ENCODE measurements at places on chromosomes 1 and 21. TPM values are rescaled to one million over a fixed set of nuclear protein-coding genes. Genes with fewer than 3 reads are reported as not detected.
A peak's percentile ranks its signal among the peaks of the same experiment; 100 is the strongest.

- no peak overlapping the region for H3K27ac ChIP-seq
- H3K4me1 ChIP-seq, result peaks cover 28% of the 10 kb centered on the region
- DNase-seq, result peak; percentile 67
- H3K36me3 ChIP-seq, result no peaks in the 10 kb centered on the region
- H3K27me3 ChIP-seq, result no peaks in the 10 kb centered on the region
These were observed 30.0 kb upstream of the RCSD1 start for GRCh38 chr1:167599957-167600581.

DNA sequence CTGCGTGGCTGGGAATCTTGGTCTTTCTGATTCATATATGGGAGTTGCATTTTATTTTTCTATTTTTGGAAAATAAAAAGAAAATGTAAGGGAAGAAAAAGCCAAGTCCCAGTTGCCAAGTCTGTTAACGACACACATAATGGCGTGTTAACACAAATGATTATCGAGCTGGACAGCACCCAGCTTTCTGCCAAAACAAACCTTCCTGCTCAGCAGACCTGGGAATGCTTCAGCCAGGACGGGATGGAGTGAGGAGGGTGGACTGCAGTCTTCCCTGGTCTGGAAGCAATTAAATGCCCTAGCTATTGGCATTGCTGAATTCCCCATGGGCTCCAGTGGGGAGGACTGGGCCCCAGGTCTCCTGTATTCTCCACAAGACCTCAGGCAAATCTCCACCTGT is 184.2 kb upstream of the USP24 start:
- H3K4me1 ChIP-seq, result no peaks in the 10 kb centered on the region
- H3K27ac ChIP-seq, result no peak overlapping the region
- H3K27me3 ChIP-seq, result no peaks in the 10 kb centered on the region
- H3K4me3 ChIP-seq, result no peak overlapping the region
- H3K36me3 ChIP-seq, result no peaks in the 10 kb centered on the region

DNA sequence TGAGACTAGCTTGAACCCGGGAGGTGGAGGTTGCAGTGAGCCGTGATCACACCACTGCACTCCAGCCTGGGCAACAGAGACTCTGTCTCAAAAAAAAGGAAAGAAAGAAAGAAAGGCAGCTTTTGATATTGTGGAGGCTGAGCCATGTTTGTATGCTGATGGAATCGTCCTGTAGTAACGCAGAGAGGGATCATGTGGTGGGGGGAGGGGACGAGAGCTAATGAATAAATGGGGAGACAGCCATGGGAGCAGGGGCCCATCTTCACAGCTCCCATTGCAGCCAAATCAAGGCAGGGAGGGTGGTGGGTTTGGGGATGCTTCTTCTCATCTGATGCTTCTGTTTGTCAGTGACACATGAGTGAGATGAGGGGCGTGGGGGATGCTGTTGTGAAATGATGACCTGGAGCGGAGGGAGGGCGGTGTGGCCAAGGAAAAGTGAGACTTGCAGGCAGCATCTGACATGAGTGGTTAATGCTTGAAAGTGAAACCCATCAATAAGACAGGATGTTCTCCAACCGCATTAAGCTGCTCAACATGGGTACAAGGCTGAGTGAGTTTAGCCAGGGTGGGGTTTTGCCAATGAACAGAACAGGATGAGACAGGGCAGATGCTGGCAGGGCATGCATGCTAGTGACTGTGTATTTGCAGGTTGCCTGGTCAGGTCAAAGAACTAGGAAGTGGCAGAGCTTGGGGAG is 16.7 kb downstream of the SPATA21 start:
- H3K4me1 ChIP-seq, result no peaks in the 10 kb centered on the region
- DNase-seq, result no peak
- no peaks in the 10 kb centered on the region for H3K27me3 ChIP-seq
- no peak overlapping the region for H3K4me3 ChIP-seq
- H3K27ac ChIP-seq, result no peak overlapping the region

DNA sequence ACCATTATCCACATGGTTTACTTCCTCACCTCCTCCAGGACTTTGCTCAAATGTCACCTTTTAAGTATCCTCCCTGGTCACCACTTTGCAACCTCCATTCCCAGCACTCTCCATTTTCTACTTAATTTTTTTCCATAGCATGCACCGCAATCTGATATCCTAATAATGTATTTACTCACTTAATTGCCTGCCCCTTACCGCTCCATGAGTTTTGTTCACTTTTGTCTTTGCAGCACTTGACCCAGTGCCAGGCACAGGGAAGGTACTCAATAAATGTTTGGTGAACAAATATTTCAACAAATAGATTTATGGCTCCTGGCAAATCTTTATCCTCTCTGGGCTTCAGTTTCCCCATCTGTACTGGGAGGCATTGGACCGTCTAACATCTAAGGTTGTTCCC is 53.6 kb downstream of the UBE2T start:
- no peak for DNase-seq
- peak overlapping the region; percentile 17 for H3K27ac ChIP-seq
- no peaks in the 10 kb centered on the region for H3K27me3 ChIP-seq
- no peaks in the 10 kb centered on the region for H3K36me3 ChIP-seq
- H3K4me3 ChIP-seq, result no peak overlapping the region
- no peaks in the 10 kb centered on the region for H3K4me1 ChIP-seq

- H3K36me3 ChIP-seq, result no peaks in the 10 kb centered on the region
- DNase-seq, result peak; percentile 75
- H3K4me3 ChIP-seq, result no peak overlapping the region
- H3K27me3 ChIP-seq, result no peaks in the 10 kb centered on the region
- no peak overlapping the region for H3K27ac ChIP-seq
- peaks cover 4% of the 10 kb centered on the region for H3K4me1 ChIP-seq
These were observed 81.2 kb downstream of the TGFB2 start for GRCh38 chr1:218426343-218426657.

DNA sequence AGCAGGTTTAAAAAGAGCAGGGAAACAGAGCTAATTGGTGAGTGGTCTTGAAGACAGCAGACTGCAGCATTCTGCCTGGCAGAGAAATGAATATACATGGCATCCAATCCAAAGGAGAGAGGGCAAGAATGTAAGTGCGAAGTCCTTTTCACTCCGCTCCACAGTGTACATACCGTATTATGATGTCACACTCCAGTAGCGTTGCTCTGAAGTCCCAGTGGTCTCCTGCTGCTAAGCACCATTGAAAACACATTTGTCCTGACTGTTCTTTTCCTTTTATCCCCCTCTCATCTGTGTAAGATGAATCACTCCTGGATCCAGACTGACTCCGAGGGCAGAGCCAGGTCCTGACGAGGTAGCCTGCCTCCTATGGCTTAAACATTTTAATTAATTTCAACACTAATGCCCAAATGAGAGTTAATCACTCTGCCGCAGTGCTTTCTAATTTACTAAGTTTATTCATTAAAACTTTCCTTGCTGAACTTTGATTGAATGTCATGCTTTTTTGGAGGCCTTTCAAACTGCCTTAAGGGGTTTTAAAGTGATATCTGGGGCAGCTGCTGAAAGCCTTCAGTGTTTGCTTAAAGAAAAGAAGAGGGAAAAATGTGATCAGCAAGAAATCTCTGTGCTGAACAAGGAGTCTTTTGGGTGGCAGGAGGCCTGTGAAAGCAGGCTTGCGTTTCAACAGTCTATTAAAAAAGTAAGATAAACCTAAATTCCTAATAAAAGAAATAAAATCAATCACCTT is 227.2 kb downstream of the ATG4C start:
- H3K4me3 ChIP-seq, result no peak overlapping the region
- no peak overlapping the region for H3K27ac ChIP-seq
- no peaks in the 10 kb centered on the region for H3K4me1 ChIP-seq
- no peaks in the 10 kb centered on the region for H3K27me3 ChIP-seq
- DNase-seq, result no peak

Gene SUSD4
- total RNA-seq, result 8.9 TPM

Gene CORT
- total RNA-seq, result not detected

Gene PLA2G5
- 149 TPM for total RNA-seq

Gene LCE1E
- total RNA-seq, result not detected
